ENCODE measurements at places on chromosomes 4 and X.

GRCh38 chrX:129759576-129760061 lies 20.1 kb upstream of the SASH3 start:
- DNase-seq, result no peak

DNA sequence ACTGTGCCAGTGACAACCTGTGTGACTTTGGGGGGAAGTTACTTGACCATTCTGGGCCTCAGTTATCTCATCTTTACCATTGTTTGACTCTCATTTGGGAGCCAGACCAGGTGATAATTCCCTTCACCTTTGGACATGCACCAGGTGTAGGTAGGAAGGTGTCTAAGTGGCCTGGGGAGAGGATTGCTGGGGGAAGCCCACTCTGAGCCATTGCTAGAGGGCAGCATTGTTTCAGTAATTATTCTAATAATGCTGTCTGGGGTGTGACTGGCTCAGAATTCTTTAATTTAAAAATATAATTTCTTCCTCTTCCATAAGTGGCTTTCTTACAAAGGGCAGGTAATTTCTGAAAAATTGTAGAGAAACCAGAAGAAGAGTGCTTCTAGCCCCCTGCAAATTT lies 104.3 kb downstream of the RTL9 start:
- DNase-seq, result no peak

DNA sequence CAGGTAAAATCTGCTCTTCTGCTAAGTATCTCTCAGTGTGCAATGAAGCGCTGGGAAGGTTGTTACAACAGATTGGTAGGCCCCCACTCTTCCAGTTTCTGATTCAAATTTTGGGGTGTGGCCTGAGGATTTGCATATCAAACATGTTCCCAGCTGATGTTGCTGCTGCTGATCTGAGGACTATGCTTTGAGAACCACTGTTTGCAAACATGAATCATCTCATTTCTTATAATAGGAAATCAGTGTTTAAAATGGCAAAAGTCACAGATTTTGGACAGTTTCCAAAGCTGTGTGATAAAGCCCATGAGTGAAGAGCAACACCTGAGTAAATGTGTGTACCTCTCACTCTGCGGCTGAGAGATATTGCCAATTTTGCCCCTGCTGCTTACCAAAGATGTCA lies 36.2 kb upstream of the NDNF start:
- DNase-seq, result no peak

- DNase-seq, result no peak
Measured at GRCh38 chr4:23946299-23946698, 56.5 kb upstream of the PPARGC1A start.

GRCh38 chrX:63330681-63331080 lies 20.5 kb downstream of the SPIN4 start:
- DNase-seq, result no peak

- no peak for DNase-seq
Measured at GRCh38 chr4:24380957-24381665, 203.2 kb downstream of the DHX15 start.

- DNase-seq, result no peak
Measured at GRCh38 chr4:141580523-141580922, 55.9 kb upstream of the IL15 start.

DNA sequence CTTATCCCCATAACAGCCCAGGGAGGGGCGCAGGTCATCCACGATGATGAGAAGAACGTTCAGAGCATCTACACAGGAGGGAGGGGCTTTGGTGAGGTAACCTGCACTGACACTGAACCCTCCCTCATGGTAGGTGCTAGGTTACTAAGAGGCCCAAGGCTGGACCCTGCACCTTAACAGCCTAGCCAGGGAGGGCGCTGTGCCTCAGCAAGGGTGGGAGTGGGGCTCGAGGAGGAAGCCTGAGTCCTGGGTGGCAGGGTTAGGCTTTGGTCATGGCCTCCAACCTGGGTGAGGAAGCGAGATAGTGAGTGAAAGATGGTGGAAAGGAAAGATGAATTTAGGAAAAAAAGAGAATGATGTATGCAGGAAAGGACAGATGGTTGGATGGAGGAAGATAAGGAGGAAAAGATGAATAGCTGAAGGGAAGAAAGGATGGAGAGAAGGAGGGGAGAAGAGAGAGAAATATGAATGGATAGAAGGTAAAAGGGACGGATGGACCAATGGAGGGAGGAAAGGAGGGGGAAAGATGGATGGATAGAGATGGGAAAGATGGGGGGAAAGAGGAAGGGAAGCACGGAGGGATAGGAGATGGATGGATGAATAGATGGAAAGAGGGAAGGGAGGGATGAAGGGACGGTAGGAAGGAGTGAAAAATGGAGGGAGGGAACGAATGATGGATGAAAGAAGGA lies 736 bp downstream of the IDS start:
- DNase-seq, result no peak

DNA sequence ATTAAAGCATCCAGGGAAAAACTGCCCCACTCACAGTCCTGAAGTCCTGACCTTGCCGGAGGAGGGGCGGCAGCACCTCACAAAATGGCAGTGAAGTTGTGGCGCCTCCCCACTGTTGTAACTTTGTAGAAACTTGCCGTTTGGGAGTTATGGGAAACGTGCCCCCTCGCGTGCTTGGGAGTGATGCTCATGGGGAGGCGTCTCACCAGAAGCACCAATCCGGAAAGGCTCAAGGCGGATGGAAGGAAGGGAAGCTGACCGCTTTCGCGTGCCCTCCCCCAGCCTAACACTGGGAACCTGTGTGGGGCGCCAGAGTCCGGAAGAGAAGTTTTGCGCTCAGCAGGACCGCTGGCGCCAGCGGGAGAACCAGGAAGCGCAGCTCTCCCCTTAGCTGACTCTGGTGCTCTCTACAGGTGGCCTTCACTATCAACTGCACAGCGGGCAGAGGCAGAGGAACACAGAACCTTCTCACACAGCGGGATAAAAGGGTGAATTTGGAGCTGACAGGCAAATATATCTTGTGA lies at the start of the genes CT45A10 and SAGE1:
TSS of gene CT45A10 (minus strand) at position 151 of the 524 bp plus-strand sequence. CDS start 8,100 bp downstream, outside the sequence.
TSS of gene SAGE1 (plus strand) at position 423 of the 524 bp plus-strand sequence. CDS start 2,527 bp downstream, outside the sequence.
- DNase-seq, result no peak

DNA sequence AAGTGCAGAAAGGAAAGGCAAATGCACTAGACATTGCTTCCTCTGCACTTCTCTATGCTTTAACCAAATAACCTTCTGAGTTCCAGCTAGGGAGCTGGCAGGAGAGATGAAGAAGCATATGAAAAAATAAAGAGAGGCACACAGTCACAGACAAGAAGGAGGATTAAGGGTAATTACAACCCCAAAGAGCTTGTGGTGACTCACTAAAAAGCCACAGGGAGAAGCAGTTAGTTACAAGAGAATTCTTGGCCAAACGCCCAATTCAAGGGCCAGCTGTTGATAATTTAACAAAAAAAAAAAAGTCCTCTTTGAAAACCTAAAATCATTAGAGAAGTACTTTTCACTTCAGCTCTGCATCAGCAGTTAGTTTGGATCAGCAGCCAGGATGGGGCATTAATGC lies 478.0 kb downstream of the KCNIP4 start:
- no peak for DNase-seq

GRCh38 chr4:143404555-143404954 lies 67.9 kb downstream of the GAB1 start:
- no peak for DNase-seq
